SK-N-DZ (cell line): ENCODE measurements at places on chromosomes 13 and 19.

DNA sequence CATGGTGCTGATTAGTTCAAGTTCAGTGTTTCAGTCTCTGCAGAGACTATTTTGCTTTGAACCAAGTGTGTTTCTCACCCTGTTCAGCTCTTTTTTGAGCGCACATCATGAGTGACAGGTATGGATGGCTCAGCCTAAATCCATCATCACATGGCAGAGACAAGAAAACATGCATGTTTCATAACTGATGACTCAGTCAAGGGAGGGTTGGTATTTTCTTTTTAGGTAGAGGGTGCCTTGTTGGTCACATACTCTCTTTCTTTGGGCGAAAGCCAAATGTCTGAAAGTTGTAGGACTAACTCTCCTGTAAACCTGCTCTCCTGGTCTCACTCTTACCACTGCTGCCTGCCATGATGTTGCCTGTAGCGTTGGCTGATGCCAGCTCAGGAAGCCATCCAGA is 48.1 kb upstream of the RAP2A start:
- no peak for DNase-seq

- no peak for DNase-seq
Observed at GRCh38 chr13:30618930-30619279, 1.2 kb downstream of the USPL1 start.

- DNase-seq = peak; percentile 52
Observed at GRCh38 chr19:36916991-36917390, 859 bp downstream of the ZNF568 start.

- DNase-seq = no peak
Observed at GRCh38 chr13:27679896-27680295, 58.2 kb downstream of the POLR1D start.

DNA sequence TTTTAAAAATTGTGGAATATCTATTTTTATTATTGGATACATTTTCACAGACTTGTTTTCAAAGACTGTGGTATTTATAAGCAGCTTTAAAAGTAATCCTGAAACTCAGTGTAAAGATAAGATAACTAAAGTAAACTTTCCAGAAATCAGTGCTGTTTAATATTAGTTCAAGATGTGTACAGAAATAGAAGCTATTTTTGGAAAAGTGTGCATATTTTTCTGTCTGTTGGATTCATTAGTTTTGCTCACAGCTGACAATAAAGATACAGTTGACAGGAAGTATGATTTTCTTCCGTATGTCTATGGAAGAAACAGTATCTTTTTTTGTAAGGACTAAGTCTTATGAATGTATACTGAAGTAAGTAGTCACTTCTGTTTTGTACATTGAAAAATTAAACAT is 85.9 kb downstream of the GJA3 start:
- no peak for DNase-seq

DNA sequence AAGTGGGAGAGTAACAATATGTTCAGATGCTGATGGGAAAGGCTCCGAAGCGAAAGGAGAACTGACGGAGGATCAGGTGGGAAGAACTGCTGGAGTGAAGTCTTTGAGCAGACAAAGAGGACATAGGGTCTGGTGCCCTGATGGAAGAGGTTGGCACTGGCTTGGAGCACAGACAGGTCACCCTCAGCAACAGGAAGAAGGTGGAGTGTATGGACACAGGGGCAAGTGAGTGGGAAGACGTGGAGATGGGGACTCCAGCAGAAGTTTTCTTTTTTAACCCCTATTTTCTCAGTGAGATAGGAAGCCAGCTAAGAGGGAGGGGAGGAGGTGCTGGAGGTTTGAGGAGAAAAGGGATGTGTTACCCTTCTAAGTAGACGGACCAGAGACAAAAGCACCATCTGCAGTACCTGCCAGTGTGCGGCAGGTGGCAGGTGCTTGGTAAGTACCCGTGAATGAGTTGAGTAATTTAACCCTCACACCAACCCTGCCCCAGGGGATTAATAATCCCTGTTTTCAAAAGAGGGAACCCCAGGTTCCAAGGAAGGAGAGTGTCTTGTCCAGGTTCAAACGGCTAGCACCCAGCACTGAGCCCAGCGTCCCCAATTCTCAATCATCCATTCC is 11.2 kb downstream of the HAS1 start:
- DNase-seq = peak; percentile 29

DNA sequence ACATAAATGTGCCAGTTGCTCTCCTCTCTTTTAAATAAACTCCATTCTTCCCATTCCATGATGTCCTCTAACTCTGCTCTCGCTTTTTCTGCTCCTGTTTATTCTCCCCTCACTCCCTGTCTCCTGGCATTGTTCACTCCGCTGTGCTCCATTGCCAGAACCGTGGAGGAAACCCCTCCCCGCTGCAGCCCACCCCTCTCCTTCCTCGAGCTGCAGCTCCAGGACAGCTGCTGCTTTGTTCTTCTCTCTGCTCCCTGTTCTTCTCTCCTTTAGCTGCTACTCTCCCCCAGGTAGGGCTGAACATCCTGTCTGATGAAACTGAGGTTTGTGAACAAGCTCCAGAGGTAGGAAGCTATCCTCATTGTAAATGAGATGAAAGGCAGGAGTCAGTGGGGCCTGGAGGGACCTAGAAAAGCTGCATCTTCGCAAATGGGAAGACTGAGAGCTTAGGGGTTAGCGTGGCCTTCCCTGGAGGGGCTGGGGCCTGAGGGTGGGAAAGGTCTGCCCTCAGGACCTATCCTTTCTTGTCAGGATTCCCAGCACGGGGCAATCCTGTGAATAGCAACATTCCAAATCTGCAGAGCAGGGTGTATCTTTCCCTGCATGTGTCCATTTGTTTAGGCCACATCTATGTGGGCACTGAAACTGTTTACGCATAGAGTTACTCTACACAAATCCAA is 243.7 kb downstream of the DNAJC15 start:
- DNase-seq = no peak

DNA sequence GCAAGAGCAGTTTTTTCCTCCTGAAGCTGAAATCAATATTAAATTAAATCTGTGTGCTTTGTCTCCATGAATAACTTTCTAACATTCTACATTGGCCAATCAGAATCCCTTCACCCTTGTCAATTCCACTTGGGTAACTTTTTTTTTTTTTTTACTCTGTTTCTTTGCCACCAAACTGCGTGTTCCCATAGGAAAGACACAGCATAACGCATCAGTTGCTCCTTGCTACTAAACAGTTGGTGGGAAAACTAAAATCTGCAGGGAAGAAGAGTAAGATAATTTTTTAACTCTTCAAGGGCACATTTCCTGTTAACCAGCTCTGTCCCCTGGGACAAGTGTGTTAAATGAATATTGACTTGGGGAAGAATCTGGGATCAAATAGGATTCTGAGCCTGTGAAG is 113.3 kb upstream of the SERP2 start:
- DNase-seq = no peak

GRCh38 chr13:75621147-75621546 is 15.0 kb upstream of the LMO7 start:
- DNase-seq = no peak

GRCh38 chr13:99196466-99197116 is 4.1 kb upstream of the UBAC2 start:
- no peak for DNase-seq

- no peak for DNase-seq
Observed at GRCh38 chr13:76971215-76971614, 20.7 kb upstream of the CLN5 start.

DNA sequence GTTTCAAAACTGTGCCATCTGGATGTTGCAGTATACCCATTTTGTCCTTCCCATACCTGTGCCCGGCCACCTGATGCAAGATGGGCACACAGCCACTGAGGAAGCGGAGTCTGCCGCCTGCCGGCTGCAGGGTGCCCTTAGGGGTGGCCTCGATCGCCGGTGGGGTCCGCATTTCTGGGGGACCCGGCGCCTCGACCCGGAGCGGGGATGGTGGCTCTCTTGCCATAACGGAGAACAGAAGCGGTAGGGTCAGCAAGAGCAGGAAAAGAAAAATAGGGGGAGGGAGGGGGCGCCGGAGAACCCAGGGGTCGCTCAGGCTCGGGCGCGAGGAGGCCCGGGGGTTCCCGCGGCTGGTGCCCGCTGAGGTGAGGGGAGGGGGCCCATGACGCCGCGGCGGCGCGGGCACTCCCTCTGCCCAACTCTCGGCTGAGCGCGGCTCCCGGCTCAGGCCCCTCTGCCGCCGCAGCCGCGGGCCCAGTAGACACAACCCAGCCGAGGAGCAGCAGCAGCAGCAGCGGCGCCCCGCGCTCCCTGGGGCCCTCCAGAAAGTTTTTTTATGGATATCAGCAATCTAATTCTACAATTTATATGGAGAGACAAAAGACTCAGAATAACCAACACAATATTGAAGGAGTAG is 13.8 kb upstream of the CYP4F2 start:
- no peak for DNase-seq

GRCh38 chr13:101209206-101209893 is 207.0 kb downstream of the NALCN start:
- DNase-seq = no peak

- no peak for DNase-seq
Observed at GRCh38 chr13:37966266-37966665, 96.7 kb upstream of the TRPC4 start.

DNA sequence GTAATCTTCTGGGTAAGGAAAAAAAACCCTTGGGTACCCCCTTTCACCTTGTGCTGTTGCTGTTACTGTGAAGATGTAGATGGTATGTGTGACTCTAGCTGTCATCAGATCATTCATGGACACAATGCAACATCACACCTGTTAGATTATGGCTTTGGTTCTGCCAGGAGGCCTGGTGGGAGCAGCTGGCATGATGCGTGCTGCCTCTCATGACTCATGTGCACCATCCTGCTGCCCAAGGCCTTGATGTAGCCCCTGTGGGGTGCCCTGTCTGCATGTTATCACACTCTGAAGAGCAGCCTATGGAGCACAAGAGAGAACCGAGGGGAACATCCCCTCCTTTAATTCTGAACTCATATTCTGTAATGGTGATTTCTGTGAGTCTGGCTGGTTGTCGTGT is 57.7 kb upstream of the TEX29 start:
- DNase-seq = no peak

DNA sequence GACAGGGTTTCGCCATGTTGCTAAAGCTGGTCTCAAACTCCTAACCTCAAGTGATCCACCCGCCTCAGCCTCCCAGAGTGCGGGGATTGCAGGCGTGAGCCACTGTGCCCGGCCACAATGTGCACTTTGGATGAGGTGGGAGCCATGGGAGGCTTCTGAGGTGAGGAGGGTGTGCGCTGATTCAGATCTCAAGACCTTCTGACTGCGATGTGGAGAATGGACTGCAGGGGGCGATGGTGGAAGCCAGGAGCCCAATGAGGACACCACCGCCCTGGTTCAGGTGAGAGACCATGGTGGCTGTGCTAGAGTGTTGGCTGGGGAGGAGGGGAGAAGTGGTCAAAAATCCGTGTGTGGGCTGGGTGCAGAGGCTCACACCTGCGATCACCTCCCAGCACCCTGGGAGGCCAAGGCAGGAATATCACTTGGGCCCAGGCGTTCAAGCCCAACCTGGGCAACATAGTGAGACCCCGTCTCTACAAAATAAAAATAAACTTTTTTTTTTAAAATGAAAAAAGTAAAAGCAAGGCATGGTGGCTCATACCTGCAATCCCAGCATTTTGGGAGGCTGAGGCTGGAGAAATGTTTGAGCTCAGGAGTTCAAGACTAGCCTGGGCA is 5.6 kb downstream of the INAFM1 start:
- peak; percentile 24 for DNase-seq

DNA sequence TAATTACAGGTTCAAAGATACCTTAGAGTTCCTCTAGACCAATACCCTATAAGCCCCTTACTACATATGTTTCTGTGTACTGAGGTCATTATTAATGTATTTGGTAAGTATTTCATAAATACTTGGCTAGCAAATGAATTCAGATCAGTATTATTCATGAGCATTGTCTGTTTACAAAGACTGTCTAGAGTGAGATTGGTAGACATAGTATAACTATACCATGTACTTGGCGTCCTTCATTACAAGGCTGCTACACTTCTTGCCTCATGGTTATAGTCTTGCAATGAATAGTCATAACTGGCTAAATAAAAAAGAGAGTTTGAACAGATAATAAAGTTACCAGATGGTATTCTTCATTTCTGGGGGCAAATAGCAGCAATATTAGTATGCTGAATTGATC is 12.1 kb downstream of the SETDB2 start:
- no peak for DNase-seq

DNA sequence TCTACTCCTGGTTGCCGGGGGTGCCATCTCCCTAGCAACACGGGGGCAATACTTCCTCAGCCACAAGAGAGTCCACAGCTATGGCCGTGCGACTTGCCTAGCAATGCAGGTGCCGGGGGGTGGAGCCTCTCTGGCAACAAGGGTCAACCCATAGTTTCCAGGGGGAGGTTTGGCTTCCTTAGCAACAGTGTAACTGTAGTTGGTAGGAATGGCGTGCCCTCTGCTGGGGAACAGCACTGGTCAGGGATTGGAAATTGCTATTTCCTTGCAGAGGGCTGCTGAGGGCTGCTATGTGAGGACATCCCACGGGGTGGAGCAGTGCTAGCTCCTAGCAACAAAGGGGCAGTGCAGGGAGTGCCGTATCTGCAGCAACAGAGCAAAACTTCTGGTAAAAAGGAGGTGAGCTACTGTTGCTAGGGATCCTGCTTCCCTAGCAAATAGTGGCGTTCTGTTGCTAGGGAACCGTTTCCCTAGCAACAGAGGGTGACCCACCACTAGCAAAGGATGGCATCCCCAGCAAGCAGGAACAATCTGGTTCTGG is 7.0 kb upstream of the TMC4 start:
- peak; percentile 26 for DNase-seq

- no peak for DNase-seq
Observed at GRCh38 chr13:23344931-23345595, 88.4 kb downstream of the SACS start.

- DNase-seq = no peak
Observed at GRCh38 chr13:47459512-47459911, 541.6 kb downstream of the SUCLA2 start.

DNA sequence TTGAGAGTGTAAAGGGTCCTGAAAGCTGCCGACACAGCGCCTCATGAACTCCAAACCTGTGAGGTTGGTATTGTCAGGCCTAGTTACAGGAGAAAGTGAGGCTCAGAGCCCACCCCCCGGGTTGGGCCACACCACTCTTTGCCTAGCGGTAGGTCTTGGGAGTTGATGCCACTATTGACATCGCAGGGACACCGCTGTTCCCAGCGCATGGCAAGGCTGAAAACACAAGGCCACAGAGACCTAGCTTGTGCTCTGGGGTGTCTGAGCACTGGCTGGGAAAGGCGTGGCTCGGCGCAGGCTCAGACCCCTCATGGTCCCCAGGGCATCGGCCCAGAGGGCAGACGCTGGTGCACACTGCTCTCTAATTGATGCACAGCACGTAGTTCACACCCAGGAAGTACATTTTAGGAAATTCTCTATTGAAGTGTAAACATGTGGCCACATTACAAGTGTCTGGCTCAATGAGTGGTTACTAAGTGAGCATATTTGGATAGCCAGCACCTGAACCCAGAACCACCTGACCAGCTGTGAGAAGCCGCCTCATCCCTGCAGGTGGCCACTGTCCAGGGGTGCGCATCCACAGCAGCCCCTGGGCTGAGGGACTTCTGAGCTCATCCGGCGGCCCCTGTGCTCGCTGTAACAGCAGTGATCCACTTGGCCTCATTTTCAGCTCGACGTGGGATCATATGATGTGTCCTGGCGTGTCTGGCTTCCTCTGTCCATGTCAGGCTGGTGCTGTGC is 27.3 kb downstream of the UPF1 start:
- no peak for DNase-seq
